ENCODE measurements at places on chromosomes 13 and 19. TPM values are rescaled to one million over a fixed set of nuclear protein-coding genes. Genes with fewer than 3 reads are reported as not detected.

DNA sequence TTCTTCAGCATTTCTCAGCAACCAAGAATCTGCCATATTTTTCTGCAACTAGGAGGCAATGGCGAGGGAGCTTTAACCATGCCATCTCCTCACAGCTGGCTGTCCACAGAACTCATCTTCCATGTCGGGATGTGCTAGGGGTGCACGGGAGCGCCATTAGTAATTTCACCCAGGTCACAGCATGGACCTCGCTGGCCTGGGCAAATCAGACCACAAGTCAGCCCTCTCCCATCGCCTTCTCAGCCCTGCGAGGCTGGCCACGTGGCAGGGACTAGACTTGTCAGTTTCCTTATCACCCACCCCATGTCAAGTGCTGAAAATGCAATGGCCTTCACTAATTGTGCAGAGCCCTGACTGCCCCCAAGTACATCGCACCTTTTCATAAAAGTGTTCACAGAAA, 15.7 kb downstream of the COL4A1 start:
- DNase-seq, result no peak

- no peak for DNase-seq
These were observed 52.6 kb upstream of the URAD start for GRCh38 chr13:28041031-28041461.

DNA sequence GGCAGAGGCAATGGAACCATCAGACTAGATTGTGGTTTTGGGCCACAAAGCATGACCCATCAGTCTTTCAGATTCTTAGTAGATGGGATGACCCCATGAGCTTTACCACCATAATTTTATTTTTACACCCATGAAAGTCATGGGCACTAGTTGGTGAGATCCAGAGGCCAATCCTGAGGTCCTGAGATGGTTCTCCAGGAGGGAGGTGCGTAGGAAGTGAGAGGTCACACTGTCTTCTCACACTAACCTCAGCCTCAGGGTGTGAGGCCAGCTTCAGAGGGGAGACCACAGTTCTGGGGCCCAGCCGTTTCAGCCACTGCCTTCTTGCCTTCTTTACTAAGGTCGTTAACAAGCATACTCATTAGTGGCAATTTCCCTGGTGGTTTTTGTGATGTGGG, 106.4 kb downstream of the AKAP11 start:
- no peak for DNase-seq

DNA sequence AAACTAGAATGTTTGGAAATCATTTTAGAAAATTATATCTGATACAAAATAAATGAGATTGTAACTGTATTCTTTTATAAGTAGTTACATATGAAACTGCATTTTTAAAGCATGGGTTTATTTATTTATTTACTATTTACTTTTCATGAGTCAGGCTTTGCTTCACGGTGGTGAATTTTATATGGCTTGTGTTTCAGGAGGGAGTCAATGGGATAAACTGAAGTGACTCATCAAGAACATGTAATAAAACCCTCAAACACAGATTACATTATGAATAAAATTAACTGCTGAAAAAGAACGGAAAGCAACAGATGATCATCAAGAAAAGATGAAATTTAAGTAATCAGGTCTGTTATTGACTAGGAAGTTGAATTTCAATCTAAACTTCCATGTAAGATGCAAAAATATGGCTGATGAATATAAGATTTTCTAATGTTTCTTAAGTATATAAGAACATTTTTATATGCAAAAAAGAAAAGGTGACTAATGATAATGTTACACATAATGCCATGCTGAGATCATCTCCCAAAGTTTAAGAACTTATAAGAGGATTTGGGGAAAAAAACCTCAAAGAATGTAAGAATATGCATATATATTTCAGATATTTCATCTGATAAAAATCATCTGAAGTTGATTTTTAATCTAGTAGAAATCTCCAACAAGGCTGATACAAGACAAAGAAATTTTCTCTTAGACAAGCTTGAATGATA, 383.6 kb downstream of the SLITRK1 start:
- peak; percentile 71 for DNase-seq

Gene OR7A5
- not detected for total RNA-seq

Gene CBARP
- total RNA-seq, result 15.0 TPM

Gene FUT6
- not detected for total RNA-seq

All from A673 (cell line).